ENCODE measurements at places on chromosomes 5 and 9.

DNA sequence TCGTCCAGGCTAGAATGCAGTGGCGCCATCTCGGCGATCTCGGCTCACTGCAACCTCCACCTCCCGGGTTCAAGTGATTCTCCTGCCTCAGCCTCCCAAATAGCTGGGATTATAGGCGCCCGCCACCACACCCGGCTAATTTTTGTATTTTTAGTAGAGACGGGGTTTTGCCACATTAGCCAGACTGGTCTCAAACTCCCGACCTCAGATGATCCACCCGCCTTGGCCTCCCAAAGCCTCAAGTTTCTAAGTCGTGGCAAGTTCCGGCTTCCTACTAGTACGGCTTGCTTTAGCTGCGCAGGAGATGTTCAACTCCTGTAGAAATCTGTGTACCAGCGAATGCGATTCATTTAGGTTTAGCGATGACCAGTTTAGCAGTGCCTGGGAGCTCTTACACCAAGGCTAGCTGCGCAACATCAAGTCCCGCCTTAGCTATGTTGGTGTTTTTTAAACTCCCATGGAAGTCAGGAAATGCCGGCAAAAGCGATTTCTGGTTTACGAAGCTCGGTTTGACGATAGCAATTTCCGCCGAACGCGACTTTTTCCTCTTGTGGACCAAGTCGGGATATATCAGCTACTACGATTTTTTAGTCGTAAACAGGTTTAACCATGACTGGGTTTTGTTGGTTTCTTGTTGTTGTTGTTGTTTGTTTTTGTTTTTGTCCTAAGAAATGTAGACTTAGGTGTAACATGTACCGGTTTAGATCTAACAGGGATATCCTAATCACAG, 46.4 kb downstream of the ANXA2R start:
- no peaks in the 10 kb centered on the region for H3K36me3 ChIP-seq
- DNase-seq, result peak; percentile 48
- no peak overlapping the region for H3K4me3 ChIP-seq
- H3K27ac ChIP-seq, result peak overlapping the region; percentile 64
- H3K27me3 ChIP-seq, result peaks cover 12% of the 10 kb centered on the region

DNA sequence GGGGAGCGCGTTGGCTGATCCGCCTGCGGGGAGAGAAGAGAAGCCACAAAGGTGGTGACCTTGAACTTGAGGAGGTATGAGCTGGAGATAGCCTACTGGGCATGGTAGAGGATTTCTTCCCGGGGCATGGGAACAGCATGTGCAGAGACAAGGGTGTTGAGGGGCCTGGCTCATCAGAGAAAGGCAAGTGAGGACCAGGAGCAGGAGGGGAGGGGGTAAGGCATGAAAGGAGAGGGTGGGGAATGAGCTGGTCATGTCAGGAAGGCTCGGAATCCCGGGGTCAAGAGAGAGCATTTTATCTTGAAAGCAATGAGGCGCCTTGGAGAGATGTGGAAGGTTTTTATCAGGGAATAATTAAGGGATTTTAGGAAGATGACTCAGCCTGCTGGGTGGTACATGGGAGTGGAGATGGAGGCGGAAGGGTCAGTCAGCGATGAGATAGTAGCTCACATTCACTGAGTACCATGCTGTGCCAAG, 121.1 kb downstream of the LHX2 start:
- DNase-seq, result no peak
- H3K4me1 ChIP-seq, result no peaks in the 10 kb centered on the region
- H3K27ac ChIP-seq, result no peak overlapping the region
- no peaks in the 10 kb centered on the region for H3K27me3 ChIP-seq
- no peak overlapping the region for H3K4me3 ChIP-seq

DNA sequence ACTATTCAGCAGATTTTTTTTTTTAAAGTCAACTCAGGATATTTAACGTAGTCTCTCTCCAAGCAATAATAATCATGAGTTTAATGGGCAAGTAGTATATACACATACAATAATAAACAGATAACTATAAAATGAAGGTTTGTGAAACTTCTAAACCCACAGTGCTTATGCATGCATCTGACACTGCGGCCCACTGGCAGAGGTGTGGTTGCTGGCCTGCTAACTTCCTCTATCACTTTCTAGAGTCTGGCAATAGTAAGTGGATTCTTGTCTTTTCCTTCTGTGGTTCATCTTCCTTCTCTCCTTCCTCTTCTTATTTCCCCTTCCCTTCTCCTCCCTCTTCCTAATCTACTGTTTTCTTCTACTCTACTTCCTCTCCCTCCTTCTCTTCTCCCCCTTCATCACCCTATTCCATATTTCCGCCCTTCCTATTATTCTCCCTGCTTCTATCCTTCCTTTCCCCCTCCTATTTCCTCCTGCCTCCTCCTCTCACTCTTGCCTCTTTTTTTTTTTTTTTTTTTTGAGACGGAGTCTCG, 18.6 kb upstream of the AGXT2 start:
- H3K27ac ChIP-seq, result no peak overlapping the region
- no peak overlapping the region for H3K4me3 ChIP-seq
- H3K36me3 ChIP-seq, result peaks cover 3% of the 10 kb centered on the region
- no peaks in the 10 kb centered on the region for H3K27me3 ChIP-seq

GRCh38 chr9:81070689-81071088, 618.7 kb downstream of the TLE1 start:
- no peaks in the 10 kb centered on the region for H3K36me3 ChIP-seq
- DNase-seq, result no peak
- H3K4me3 ChIP-seq, result no peak overlapping the region
- no peaks in the 10 kb centered on the region for H3K4me1 ChIP-seq
- H3K27me3 ChIP-seq, result no peaks in the 10 kb centered on the region

DNA sequence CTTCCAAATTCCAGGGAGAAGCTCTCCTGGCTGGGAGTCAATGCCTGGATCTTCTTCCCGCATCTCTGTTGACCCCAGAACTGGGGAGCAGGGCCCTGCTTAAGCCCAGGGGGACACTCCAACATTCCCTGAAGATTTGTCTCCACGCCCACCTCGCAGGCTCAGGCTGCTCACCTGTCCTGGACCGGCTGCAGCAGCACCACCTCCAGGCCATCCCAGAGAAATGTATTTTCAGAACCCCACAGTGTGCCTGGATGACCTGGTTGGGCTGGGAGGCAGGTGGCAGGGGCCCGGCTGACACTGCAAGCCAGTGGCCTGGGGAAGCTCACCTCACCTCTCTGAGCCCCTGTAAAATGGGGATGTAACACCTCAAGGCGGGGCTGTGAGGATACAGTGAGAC, 27.1 kb upstream of the ZBTB43 start:
- H3K36me3 ChIP-seq, result no peaks in the 10 kb centered on the region
- H3K4me1 ChIP-seq, result no peaks in the 10 kb centered on the region
- H3K27me3 ChIP-seq, result peaks cover 2% of the 10 kb centered on the region
- no peak overlapping the region for H3K27ac ChIP-seq

GRCh38 chr5:14742498-14742897, 78.0 kb downstream of the OTULIN start:
- peaks cover 23% of the 10 kb centered on the region for H3K36me3 ChIP-seq
- H3K4me1 ChIP-seq, result no peaks in the 10 kb centered on the region
- no peak overlapping the region for H3K4me3 ChIP-seq
- no peak overlapping the region for H3K27ac ChIP-seq
- DNase-seq, result no peak
- no peaks in the 10 kb centered on the region for H3K27me3 ChIP-seq

- H3K4me1 ChIP-seq, result peaks cover 16% of the 10 kb centered on the region
- no peak for DNase-seq
Observed at GRCh38 chr9:127835991-127836516, 18.4 kb downstream of the ENG start.

- H3K36me3 ChIP-seq, result no peaks in the 10 kb centered on the region
- no peak overlapping the region for H3K4me3 ChIP-seq
- no peaks in the 10 kb centered on the region for H3K27me3 ChIP-seq
- H3K27ac ChIP-seq, result no peak overlapping the region
Observed at GRCh38 chr5:5978501-5979376, 399.6 kb downstream of the MED10 start.
